ENCODE measurements at places on chromosomes 2 and 18. TPM values are rescaled to one million over a fixed set of nuclear protein-coding genes. Genes with fewer than 3 reads are reported as not detected.

The C2orf15 gene
- total RNA-seq: not detected

The ZAP70 gene
- not detected for total RNA-seq

The RAD51AP2 gene
- not detected for total RNA-seq

The POTEC gene
- not detected for total RNA-seq

The TIGD1 gene
- total RNA-seq: 2.5 TPM

The MMADHC gene
- total RNA-seq: 121 TPM

The ATP6V1B1 gene
- 1.3 TPM for total RNA-seq

The MTCL1 gene
- total RNA-seq: 11.9 TPM

The CNDP1 gene
- total RNA-seq: not detected

The PDCD1 gene
- total RNA-seq: not detected

The ANKRD29 gene
- 4.9 TPM for total RNA-seq

The CXCR4 gene
- 16.1 TPM for total RNA-seq

The NEU2 gene
- not detected for total RNA-seq

The EPAS1 gene
- total RNA-seq: 99.0 TPM

All from aortic smooth muscle cell (primary cell).